ENCODE measurements at places on chromosomes 6 and 20.

DNA sequence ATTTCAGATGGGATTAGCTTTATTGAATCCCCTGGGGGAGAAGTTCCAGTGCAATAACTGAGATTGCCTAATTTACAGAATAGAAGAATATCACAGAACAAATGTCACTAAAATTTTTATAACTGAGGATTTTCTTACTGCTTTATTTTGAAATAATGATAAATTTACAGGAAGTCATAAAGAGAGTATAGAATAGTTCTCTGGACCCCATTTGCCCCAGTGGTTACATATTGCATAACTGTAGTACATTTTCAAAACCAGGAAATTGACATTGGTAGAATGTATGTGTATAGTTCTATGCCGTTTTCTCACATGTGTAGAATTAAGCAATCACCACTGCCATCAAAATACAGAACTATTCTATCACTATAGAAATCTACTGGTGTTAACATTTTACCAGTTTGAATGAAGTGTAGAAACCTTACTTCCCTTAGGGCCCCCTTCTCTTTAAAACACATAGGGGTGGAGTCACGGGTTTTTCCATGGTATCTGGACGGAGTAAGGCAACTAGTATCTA is 18.3 kb downstream of the KIF6 start:
- DNase-seq = no peak

- DNase-seq = no peak
Measured at GRCh38 chr6:169800116-169800667, 48.8 kb downstream of the ERMARD start.

- DNase-seq = no peak
Measured at GRCh38 chr6:90414352-90414751, 117.7 kb upstream of the BACH2 start.

GRCh38 chr6:90294989-90295853 is 1.4 kb downstream of the BACH2 start:
- DNase-seq = peak; percentile 50

- DNase-seq = no peak
Measured at GRCh38 chr6:167787896-167788562, 38.7 kb upstream of the AFDN start.

GRCh38 chr20:58481481-58482021 is 33.6 kb downstream of the APCDD1L start:
- DNase-seq = peak; percentile 22

- DNase-seq = no peak
Measured at GRCh38 chr6:101537753-101538316, 144.3 kb downstream of the GRIK2 start.

DNA sequence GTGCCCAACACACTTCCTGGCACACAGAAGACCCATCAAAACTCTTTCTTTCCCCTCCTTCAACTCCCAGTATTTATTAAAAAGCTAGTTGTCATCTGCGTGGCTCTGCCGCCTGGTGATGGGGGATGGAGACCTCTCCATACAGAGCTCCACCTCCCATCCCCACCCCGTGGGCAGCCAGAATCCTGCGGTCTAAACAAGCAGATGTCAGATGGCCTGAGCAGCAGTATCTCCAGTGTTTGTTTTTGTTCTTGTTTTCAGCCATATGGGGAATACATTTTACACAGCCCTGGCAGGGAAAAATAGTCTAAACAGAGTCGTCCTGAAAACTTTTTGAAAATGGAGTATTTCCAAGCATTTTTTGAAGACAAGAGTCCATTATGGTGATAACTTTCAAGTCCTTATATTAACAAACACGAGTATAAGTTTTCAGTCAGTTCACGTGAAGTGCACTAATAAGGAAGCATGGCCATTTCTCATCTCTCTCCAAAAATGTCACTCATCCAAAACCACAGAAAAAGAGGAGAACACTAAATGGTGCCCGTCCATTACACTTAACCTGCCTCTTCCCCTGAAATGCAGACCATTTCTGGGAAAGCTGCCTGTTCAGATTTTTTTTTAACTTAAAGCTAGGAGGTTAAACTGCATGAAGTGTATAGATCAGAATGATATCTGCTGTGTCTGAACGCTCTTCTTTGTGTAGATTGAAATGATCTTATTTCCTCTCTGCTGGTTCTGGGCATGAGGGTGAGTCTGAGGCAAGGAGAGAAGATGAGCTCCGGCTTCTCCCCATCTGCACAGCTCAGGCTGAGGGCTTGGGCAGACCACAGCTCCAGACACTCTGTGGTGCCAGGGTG is 91.0 kb downstream of the TCP11 start:
- no peak for DNase-seq

GRCh38 chr20:20395903-20396568 is 28.1 kb downstream of the INSM1 start:
- no peak for DNase-seq

- DNase-seq = no peak
Measured at GRCh38 chr6:140857739-140858380, 1274.9 kb upstream of the GJE1 start.

DNA sequence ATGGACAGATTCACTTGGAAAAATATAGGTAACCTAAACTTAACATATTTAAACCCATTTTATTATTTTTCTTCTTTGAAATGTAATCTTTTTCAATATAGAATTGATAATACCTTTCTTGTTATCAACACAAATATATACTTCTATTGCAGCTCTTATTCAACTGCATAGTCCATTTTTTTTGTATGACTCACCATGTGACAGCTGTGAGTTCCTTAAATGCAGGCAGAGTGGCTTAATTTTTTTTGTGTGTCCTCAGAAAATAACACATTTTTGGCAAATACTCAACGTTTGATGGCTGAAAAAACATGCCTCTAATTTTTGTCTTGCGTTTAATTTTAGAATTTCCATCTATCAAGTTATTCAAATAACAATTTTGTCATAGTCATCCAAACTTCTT is 454.8 kb downstream of the PHF3 start:
- DNase-seq = no peak

Data from stimulated activated CD4-positive, alpha-beta T cell treated with anti-CD3 and anti-CD28 coated beads, TNF-alpha, amount 100 ng/mL, for 1 hour (primary cell).